K562 (cell line): ENCODE measurements at places on chromosomes 1 and 21.

GRCh38 chr1:183218027-183218618 lies 32.1 kb downstream of the LAMC2 start:
- DNase-seq, result no peak

- no peak for DNase-seq
Observed at GRCh38 chr21:24955275-24955961, 651.9 kb downstream of the MRPL39 start.

DNA sequence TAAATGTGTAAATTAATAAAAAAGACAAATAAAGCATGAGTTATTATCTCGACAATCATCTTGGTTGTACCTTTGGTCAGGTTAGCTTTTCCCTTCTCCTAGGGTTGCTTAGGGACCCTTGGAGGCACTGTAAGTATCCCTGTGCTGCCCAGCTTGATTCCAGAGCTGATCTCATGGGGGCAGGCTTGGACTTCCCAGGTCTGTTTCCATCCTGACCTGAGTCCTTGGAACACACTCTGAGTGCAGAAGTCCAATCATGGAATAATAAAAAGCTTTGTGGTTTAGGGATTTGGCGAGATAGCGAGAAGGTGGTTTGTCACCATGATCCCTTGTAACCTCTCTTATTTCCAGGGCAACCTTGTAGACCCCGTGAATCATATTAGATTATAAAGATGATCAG lies 18.7 kb upstream of the PAPPA2 start:
- DNase-seq, result no peak

DNA sequence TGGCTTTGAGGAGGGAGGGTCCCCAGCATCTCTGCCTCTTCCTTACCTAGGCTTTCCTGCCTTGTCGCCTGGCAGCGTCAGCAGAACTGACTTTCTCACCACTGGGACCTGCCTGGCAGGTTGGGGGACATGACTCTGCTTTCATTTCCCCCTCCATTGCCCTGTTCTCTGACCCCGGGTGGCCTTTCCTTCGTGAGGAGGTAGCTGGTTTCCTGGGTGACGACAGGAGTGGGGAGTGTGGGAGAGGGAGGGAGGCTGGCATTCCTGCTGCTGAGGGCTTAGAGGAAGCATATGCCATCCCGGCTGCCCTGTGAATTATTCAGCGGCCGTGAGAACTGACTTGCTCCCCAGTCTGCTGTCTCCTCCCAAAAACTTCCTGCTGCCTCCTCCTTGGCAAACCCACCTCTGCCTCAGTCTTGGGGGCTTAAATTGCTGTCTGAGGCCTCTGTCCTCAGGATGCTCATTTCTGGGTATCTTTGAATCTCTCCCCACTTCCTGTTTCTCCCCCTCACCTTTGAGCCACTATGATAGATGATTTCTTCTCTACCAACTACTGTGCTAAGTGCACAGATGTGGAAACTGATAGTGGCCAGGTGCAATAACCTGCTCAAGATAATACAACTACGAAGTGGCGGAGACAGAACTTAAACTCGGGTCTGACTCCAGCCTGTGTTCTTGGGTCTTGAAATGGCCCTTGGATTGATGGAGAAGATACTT lies 182.0 kb upstream of the CSF3R start:
- DNase-seq, result no peak

- DNase-seq, result no peak
Observed at GRCh38 chr1:116497656-116498055, 73.2 kb downstream of the CD58 start.
